Neural crest cell (in vitro differentiated cells): ENCODE measurements at places on chromosomes 7 and 10. TPM values are rescaled to one million over a fixed set of nuclear protein-coding genes. Genes with fewer than 3 reads are reported as not detected.

DNA sequence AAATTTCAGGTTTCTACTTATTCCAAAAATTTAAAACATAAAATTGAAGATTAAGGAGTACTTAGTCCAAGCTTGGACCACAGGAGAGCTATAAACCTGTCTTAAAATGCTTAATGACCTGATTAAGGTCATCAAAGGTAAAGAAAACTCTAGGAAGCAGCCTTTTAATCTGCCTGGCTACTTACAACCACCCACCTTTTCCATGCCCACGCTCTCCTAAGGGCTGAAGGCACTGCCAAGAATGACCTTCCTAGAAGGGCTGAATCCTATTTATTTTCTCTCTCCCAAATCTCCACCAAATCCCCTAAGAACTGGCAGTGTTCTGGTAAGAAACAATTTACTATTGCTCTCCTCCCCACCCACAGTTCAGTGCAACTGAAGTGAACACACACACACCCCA, 6.8 kb downstream of the MPP7 start:
- DNase-seq = no peak

- no peak for DNase-seq
Observed at GRCh38 chr10:65793738-65794425, 1132.0 kb upstream of the LRRTM3 start.

- no peak for DNase-seq
Observed at GRCh38 chr10:74255214-74255613, 104.2 kb downstream of the ADK start.

DNA sequence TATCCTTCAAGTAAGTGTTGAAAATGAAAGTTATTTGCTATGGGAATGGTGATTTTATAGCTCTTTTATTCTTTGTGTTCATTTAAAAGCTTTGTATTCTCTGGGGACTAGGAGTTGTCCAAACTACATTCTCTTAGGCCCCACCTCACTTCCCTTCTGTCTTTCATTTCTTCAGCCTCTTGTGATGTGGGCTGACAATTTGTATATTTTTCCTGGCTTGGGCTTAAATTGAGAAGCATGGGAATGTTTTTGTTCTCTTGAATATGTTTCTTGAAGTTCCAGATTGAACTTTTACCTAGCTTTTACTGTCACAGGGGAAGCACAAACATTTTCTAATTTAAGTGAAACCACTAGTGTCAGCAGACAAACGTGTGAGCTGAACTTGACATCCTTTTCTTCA, 27.9 kb downstream of the BBS9 start:
- no peak for DNase-seq

DNA sequence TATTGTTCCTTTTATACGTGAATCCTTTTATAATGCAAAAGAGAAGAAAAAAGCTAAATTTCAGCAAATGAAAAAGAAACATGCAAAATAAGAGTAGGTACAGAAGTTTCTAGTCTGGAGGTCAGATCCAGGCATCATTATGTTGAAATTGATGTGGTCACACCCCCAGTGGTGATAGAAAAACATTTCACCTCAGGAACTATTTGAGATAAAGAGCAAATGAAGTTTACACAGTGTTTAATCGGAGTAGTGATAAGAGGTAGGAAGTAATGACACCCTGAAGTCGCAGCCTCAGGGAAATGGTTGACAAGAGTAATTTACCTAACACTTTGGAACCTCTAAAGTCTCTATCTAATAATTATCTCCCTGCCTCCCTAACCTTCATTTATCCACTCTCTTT, 536.0 kb upstream of the STEAP1 start:
- DNase-seq = no peak

- peak; percentile 50 for DNase-seq
Observed at GRCh38 chr7:26369593-26369992, 77.9 kb downstream of the SNX10 start.

GRCh38 chr7:55132550-55132889, 113.7 kb downstream of the EGFR start:
- no peak for DNase-seq

DNA sequence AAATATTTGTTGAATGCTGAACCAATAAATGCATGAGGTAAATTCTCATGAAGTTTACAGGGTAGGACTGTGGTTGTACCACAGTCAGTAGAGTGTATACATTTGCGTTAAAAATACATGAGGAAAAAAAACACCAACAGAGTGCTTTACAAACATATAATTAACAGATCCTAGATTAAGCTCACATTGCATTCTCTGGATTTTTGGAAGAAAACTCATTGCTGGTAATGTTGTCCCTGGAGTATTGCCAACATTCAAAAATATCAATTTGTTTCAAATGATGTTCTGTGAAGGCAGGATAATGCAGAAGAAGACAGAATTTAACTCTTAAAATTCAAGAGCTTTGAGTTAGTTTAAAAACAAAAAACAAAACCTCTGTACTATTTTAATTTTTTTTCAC, 95.5 kb downstream of the MBL2 start:
- DNase-seq = no peak

DNA sequence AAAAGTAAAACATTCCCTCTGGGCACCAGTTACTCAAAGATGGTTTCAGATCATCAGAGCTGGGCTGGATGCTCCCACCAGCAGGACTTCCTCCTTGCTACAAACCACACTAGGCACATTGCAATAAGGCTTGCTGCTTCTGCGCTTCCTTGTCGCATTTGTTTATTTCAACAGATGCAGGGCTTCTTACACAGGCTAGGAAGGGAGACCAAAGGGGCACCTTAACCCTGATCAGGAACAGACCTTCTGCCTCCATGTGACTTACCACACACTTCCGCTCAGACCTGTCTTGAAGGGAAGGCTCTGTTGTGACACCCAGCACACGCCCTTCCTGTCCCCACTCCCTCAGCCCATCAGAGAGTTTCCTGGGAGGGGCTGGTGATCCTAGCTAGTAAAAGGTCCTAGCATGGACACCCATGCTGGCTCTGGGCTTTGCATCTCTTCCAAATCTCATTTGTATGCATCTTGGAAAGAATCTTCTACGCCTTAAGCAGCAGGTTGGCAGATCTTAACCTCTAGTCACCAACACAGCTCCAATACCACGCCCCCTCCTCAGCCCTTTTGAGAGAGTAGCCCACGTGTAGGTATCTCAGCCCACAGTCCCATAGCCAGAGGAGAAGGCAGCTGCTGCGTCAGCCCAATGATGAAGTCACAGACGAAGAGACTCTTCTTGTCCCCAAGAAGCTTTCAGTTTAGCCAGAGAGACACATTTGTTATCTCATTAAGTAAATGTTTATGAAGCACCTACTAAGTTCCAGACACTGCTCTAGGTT, 47.1 kb upstream of the SVIL start:
- DNase-seq = no peak

- no peak for DNase-seq
Observed at GRCh38 chr7:140242057-140243031, 65.6 kb upstream of the KDM7A start.

GRCh38 chr7:32255036-32255435, 184.8 kb upstream of the PDE1C start:
- no peak for DNase-seq

DNA sequence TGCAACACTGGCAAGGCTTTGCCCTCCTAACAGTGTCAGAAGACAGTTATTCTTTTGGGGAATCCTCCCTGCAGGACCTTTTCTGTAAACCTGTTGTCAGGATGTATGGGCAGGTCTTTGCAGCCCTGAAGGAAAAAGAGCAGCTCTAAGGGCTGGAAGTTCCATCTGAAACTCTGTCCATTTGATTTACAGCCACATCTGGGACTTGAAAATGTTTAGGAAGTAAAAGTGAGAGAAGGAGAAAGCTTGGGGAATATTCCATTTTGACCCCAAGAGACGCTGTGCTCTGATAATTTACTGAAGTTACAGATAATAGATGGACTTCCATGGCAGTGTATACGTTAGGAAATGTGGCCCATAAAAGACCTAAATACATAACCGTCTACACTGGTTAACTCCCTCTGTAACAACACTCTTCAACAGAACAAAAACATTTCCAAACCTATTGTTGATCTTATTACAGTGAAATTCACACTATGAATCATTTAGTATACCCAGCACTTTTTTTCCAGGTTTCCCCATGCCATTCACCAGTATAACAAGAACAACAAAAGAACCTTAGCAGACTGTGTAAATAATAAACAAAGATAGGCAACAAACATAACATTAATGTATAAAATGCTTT, 89.1 kb downstream of the KIAA1549 start:
- no peak for DNase-seq

DNA sequence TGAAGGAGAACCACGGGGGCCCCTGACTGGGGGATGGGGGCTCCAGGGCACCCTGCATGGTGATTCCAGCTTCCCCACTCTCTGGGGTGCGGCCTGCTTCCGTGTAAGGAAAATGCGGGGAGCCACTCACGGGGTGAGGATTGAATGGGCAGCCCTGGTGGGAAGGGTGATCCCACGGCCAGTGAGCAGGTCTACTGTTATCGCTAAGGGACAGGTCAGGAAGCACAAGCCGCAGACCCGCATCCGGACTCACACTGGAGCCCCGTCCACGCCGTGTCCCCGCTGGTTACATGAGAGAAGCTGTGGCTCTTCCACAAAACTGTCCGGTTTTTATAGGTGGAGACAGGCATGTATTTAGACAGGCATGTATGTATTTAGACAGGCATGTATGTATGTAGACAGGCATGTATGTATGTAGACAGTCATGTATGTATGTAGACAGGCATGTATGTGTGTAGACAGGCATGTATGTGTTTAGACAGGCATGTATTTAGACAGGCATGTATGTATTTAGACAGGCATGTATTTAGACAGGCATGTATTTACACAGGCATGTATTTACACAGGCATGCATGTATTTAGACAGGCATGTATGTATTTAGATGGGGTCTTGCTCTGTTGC, 5.7 kb downstream of the PSMG3 start:
- no peak for DNase-seq

DNA sequence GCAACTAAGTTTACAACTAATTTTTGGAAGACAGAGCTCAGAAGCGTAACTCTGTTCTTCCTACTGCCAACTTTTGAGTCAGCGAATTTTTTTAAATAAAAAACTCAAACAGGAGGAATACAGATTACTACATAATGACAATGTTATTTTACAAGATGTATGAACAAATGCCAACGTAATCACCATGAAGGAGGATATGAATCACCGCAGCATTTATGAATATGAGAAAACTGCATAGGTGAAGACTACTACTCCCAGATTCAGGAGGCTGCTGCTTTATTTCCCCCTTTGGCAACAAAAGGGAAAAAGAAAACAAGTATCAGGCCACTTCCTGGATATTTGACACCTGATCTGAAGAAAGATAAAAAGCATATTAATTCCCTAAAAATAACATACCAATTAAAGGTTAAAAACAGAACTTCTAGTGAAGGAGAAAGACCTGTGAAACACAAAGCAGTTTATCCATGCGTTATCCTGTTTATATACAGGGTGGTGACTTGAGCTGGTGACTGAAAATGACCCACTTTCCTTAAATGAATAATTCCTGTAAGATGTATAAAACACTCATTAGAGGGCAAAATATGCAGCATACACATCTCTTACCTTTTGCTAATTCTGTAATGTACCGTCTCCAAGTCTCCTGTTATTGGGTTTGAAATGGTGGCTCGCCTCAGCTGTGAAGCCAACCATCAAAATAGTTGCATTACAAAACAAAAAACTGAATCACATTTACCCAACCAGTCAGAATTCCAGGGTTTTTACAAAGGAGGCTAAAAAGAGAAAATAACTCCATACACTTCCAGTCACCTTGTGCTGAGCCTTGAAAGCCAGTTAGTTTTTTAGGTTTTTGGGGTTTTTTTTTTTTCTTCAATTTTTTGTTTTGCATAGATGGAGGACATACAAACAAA, 52.0 kb downstream of the P4HA1 start:
- DNase-seq = no peak

DNA sequence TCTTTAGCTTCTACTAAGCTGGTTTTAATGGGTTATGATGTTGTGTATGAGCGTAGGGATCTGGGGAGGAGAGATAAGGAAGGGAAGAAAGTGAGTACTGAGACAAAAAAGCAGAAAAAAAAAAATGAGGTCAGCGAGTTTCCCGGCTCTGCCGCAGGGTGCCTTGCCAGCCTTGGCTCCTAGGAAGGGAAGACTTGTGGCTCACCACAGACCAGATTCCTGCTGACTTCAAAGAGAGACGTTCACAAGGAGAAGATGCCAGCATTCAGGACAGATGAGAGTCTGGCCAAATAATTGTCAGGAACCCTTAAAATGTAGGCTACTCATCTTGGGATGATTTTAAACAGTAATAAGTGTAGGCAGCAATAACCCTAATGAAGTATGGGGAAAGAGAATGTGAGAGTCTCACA, 11.4 kb upstream of the FAS start:
- DNase-seq = no peak

DNA sequence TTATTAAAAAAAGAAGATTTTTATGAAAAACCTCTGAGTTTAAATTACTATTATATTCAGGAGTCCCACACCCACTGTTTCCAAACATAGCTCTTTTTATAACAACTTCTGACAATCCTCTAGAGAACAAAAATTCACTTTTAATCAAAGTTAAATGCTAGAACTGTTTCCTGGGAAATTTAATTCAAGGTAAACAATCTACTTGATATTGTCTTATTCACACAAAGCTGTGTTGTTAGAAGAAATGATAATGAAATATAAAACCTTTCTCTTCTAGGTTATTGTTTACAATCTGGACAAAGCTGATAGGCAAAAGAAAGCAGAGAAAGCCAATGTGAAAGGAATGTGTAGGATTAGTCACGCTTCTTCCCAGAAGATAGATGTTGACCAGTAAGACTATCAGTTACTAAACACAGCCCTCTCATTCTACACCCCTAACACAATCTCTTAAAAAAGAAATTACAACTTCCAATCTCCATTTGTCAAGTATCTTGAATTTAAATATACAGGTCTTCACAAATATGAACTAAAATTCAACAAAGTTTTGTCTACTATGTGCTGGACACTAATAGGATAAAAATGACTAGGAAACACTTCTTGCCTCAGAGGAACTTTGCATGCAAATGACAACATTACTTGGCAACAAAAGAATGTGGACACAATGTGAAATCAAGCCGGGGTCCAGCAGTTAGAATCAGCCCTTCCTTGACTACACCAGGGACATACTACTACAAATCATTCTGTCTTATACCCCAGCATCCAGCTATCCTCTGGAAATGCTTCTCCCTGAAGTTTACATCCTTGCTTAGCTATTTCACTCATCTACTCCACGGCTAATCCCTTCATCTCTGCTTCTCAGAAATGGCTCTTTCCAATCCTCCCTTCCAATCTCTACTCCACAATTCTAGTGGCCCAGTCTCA, 123.7 kb downstream of the IMMP2L start:
- DNase-seq = no peak

The SYCE1 gene
- not detected in 2 replicates for total RNA-seq

The LRMDA gene
- total RNA-seq = 0.98 and 3.1 TPM in 2 replicates

The ADAP1 gene
- 5.2 and 6.4 TPM in 2 replicates for total RNA-seq

The AKR1C4 gene
- total RNA-seq = not detected in 2 replicates

The ST8SIA6 gene
- not detected in 2 replicates for total RNA-seq

The SPDYE16 gene
- 0.35 TPM in 1 of 2 replicates, not detected in the other for total RNA-seq

The PDCD4 gene
- total RNA-seq = 37.8 and 41.9 TPM in 2 replicates
